ENCODE measurements at places on chromosomes 5 and 9.
A peak's percentile ranks its signal among the peaks of the same experiment; 100 is the strongest.

GRCh38 chr9:131854896-131855613 is 115.2 kb upstream of the RAPGEF1 start:
- no peak for DNase-seq

DNA sequence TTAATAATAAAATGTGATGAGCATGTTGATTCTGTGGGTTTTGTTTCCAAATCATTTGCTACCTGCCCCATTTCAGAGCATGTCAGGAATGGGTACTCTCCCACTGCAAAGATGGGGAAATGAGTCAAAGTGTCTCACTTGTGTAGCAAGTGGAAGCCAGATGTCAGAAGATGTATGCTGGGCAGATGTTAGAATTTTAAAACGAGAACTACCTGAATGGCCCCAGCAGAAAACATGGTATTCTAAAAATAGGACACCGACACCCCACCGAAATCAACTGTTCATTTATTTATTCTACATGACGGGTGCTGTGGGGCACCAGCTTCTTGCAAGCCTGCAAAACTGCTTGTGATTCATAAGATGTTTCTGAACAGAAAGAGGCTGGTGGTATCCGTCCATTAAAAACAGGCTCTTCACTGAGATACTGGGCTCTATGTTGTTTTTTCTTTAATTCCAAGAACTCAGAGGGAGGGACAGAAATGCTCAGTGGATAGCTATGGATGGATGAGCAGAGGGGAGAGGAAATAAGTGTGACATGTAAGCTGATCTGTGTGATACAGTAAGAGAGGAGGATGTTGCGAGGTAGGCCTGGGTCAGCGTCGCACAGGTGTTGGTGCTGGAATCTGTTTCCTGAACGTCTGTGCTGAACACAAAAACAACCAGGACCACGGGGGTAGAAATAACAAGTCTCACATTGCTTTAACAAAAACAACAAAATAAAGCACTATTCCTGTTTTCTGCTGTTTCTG is 157.2 kb downstream of the EFNA5 start:
- DNase-seq = no peak

- DNase-seq = no peak
Observed at GRCh38 chr5:40321514-40321913, 358.2 kb upstream of the PTGER4 start.

DNA sequence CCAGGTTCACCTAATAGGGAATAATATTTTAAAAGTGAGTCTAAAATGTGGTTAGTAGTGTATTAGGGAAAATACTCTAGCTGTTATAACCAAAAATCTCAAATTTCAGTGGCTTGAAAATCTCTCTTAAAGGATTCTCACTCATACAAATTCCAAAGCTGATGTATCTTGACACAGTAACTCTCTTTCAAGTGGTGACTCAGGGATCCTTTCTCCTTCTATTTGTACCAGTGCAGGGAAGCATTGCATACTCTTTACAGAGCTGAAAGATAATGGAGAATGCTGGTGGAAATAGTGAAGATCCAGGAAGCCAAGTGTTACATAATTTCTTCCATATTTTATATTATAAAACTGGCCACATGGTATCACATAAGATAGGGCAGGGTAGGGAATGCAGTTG is 560.2 kb upstream of the CDH9 start:
- DNase-seq = no peak

- DNase-seq = no peak
Observed at GRCh38 chr5:1264211-1264610, 30.7 kb downstream of the TERT start.

DNA sequence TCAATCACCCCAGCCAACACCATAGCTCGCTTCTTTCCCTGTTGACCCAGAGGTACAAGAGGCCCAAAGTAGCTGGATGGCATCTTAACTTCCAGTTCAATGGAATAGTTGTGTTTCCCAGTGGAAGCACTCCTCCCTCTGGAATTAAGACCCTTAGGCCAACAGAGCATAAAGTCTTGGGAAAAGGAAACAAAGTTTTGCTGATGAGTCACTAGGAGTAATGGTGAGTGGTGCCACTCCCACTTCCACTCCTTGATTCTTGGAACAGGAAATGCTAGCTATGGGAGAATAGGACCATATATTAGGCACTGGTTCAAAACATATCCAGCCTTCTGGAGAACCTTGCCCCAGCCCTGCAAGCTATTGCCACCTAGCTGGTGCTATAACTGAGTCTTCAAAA is 44.7 kb upstream of the LMX1B start:
- peak; percentile 54 for DNase-seq

- peak; percentile 71 for DNase-seq
Observed at GRCh38 chr5:124591583-124591982, 154.9 kb downstream of the ZNF608 start.
